ENCODE measurements at places on chromosomes 4 and X. TPM values are rescaled to one million over a fixed set of nuclear protein-coding genes. Genes with fewer than 3 reads are reported as not detected.

Gene ERCC6L
- 2.4 TPM for total RNA-seq

Gene MMRN1
- total RNA-seq: not detected

Gene SPARCL1
- 6.6 TPM for total RNA-seq

Gene XAGE1A
- total RNA-seq: not detected

Gene CD40LG
- not detected for total RNA-seq

GRCh38 chr4:88719381-88719780 is 21.8 kb upstream of the NAP1L5 start:
- peaks cover 74% of the 10 kb centered on the region for H3K36me3 ChIP-seq
- H3K27ac ChIP-seq: no peak overlapping the region
- no peak overlapping the region for H3K4me3 ChIP-seq
- no peak for DNase-seq
- no peaks in the 10 kb centered on the region for H3K27me3 ChIP-seq
- H3K4me1 ChIP-seq: no peaks in the 10 kb centered on the region

- no peaks in the 10 kb centered on the region for H3K27me3 ChIP-seq
- H3K4me3 ChIP-seq: no peak overlapping the region
- DNase-seq: no peak
- H3K27ac ChIP-seq: no peak overlapping the region
- H3K36me3 ChIP-seq: peaks cover 6% of the 10 kb centered on the region
Observed at GRCh38 chr4:87540146-87541058, 11.2 kb upstream of the SPARCL1 start.

GRCh38 chr4:139901531-139902320 is 236.1 kb downstream of the MGST2 start:
- peaks cover 16% of the 10 kb centered on the region for H3K36me3 ChIP-seq
- no peak overlapping the region for H3K4me3 ChIP-seq
- peak overlapping the region; percentile 86 for H3K27ac ChIP-seq
- no peaks in the 10 kb centered on the region for H3K27me3 ChIP-seq
- no peak for DNase-seq

GRCh38 chr4:15161439-15161838 is 159.2 kb downstream of the CPEB2 start:
- H3K27me3 ChIP-seq: no peaks in the 10 kb centered on the region
- peaks cover 14% of the 10 kb centered on the region for H3K4me1 ChIP-seq
- no peak for DNase-seq
- H3K36me3 ChIP-seq: no peaks in the 10 kb centered on the region
- no peak overlapping the region for H3K4me3 ChIP-seq

DNA sequence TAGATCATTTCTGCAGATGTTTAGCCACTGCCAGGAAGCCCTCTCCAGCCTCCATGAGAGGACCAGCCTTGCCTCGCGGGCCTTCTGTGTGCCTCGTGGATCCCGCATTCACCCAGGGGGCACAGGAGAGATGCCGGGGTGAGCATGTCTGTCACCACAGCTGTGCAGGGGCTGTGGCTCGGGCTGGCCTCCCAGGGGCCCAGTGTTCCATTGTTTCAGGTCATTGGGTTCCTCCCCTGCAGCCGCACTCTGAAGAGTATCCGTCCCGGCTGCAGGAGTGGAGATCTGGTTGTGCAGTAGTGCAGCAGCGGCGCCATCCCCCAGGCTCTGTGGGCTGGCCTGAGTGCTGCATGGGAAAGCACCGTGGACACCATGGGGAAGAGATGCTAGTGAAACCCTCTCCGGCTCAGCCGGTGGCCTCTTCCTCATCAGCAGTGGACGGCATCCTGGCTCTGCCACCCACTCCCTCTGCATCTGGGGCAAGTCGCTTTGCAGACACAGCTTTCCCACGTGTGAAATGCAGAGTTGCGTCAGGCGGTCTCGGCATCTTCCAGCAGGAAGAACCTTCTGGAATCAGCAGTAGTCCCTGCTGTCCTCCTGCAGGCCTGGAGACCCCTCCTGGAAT is 29.1 kb downstream of the TBC1D14 start:
- no peak overlapping the region for H3K4me3 ChIP-seq
- no peak for DNase-seq
- peaks cover 6% of the 10 kb centered on the region for H3K36me3 ChIP-seq
- no peak overlapping the region for H3K27ac ChIP-seq
- H3K4me1 ChIP-seq: peaks cover 48% of the 10 kb centered on the region

- no peak overlapping the region for H3K27ac ChIP-seq
- no peak overlapping the region for H3K4me3 ChIP-seq
- no peak for DNase-seq
- H3K4me1 ChIP-seq: peaks cover 9% of the 10 kb centered on the region
Observed at GRCh38 chr4:100836929-100837328, 319.1 kb upstream of the EMCN start.

DNA sequence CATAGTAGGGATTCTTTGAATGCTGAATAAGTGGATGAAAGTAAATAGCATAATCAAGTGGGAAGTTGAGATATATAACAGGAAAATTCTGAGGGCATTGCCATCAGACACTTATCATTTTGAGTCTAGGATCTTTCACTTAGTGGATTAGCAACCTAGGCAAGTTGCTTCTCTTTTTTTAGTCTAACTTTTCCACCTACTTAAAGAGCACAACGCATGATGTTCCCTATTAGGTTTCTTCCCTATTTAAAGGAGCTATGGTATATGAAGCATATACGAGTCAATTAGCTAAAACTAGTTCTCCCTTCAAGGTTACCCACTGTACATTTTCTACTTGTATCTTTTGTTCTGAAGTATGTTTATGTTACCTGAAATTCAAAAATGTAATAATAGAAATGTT is 67.1 kb upstream of the HS3ST1 start:
- no peak overlapping the region for H3K4me3 ChIP-seq
- no peak overlapping the region for H3K27ac ChIP-seq
- peaks cover 6% of the 10 kb centered on the region for H3K36me3 ChIP-seq
- peaks cover 12% of the 10 kb centered on the region for H3K4me1 ChIP-seq
- peaks cover 5% of the 10 kb centered on the region for H3K27me3 ChIP-seq

GRCh38 chrX:19660604-19661255 is 145.4 kb upstream of the MAP3K15 start:
- no peak for DNase-seq
- peaks cover 5% of the 10 kb centered on the region for H3K36me3 ChIP-seq
- H3K4me1 ChIP-seq: peaks cover 12% of the 10 kb centered on the region
- no peak overlapping the region for H3K27ac ChIP-seq
- no peaks in the 10 kb centered on the region for H3K27me3 ChIP-seq

DNA sequence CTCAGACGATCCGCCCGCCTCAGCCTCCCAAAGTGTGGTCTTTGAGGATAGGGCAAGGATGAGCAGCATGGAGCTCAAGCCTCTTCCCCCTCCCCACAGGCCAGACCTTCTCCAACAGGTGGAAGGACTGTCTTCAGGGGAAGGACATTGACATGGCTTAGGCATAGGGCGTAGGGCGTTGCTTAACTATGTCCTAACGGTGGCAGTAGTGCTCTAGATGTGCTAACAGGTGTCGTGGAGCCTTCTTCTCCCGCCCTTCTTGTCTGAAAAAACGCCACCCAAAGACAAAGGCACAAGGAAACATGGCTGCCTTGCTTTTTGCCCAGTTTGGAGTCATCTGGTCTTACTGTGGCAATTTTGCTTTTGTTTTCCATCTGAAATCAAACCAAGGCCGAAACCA is 219.8 kb downstream of the OR13H1 start:
- H3K4me1 ChIP-seq: no peaks in the 10 kb centered on the region
- H3K36me3 ChIP-seq: peaks cover 64% of the 10 kb centered on the region
- H3K4me3 ChIP-seq: no peak overlapping the region
- no peak for DNase-seq
- no peak overlapping the region for H3K27ac ChIP-seq

DNA sequence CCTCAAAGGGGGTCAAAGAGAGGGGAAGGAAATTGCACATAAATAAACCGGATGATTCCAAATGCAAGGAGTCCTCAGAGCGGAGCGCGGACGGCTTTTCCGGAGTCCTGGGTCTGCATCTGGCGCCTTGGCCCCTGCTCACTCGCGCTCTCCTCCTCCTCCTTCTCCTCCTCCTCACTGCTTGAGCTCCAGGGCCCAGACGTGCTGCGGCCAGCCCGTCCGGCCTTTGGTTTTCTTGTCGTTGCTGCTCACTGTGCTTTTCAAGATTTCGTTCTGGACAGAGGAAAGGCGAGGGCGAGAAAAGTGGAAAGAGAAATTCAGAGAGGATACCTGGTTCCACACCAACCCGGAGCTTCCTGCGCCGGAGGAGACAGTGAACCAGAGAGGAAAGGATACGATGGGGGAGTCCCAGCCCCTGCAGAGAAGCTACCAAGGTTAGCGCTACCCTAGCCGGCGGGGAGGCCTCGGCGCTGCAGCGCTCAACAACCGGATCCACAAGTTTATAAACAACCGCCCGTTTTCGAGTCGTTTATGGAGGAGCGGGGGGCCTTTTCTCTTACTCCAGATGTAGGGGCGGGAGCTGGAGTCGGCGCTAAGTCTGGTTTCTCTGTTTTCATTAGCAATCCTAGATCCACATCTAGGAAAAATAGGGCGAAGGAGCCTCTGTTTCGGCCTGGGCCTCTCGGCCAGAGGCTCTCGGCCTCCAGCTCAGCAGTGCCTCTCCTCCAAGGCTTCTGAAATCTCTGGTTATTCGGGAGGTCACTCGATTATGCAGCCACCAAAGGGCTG is 2.7 kb downstream of the HAND2 start:
- H3K36me3 ChIP-seq: peaks cover 7% of the 10 kb centered on the region
- peaks cover 67% of the 10 kb centered on the region for H3K27me3 ChIP-seq

- no peak overlapping the region for H3K4me3 ChIP-seq
- no peaks in the 10 kb centered on the region for H3K27me3 ChIP-seq
- peaks cover 42% of the 10 kb centered on the region for H3K36me3 ChIP-seq
- no peaks in the 10 kb centered on the region for H3K4me1 ChIP-seq
- no peak overlapping the region for H3K27ac ChIP-seq
Observed at GRCh38 chr4:3096202-3096601, 21.7 kb downstream of the HTT start.

DNA sequence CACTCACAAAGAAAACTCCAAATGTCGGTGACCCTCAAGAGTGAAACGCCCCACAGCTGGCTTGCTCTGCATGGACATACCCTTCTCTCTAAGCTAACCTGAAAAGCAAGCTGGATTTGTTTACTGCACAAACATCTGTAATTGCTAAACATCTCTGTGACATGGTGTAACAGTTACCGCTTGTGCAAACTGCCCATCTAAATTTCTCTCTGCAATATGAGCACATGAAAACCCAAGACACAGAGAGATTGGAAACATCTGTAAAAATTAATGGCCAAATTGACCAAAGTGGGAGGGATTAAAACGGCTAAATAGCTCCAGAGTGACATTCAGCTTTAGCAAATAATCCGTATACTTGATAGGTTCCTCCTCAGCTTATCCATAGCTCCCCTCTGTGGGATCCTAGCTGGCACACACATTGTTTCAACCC is 155.0 kb upstream of the MAP3K15 start:
- H3K4me3 ChIP-seq: no peak overlapping the region
- H3K27ac ChIP-seq: peak overlapping the region; percentile 79
- H3K27me3 ChIP-seq: no peaks in the 10 kb centered on the region
- no peaks in the 10 kb centered on the region for H3K36me3 ChIP-seq
- DNase-seq: no peak

DNA sequence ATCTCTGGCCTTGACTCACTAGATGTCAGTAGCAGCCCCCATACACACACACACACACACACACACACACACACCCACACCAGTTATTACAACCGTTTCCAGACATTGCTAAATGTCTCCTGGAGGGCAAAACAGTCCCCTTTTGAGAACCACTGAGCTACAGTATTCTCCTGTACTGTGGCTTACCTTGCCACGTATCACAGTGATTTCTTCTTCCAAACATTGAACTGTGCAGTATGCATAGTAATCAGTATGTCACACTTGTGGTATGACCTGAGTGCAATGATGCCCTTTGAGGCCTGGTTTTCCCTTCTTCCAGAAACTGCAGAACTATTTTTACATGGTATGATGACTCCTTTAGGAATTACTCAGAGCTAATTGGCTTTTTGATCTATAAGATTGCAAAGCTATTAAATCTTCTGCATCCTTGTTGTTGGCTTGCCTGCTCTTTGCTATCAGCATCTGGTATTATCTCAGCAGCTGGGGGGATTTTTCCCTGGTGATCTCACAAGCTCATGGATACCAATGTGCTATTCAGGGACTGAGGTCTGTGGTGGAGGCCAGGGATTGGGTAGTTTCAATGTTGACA is 3.6 kb upstream of the THOC2 start:
- no peaks in the 10 kb centered on the region for H3K27me3 ChIP-seq
- H3K27ac ChIP-seq: peak overlapping the region; percentile 87
- peaks cover 2% of the 10 kb centered on the region for H3K36me3 ChIP-seq
- peaks cover 8% of the 10 kb centered on the region for H3K4me1 ChIP-seq
- DNase-seq: no peak

GRCh38 chr4:177403746-177404145 is 38.5 kb downstream of the AGA start:
- H3K27ac ChIP-seq: peak overlapping the region; percentile 5
- no peak for DNase-seq
- H3K36me3 ChIP-seq: no peaks in the 10 kb centered on the region
- no peak overlapping the region for H3K4me3 ChIP-seq
- no peaks in the 10 kb centered on the region for H3K27me3 ChIP-seq
- peaks cover 31% of the 10 kb centered on the region for H3K4me1 ChIP-seq
